ENCODE measurements at places on chromosomes 11 and 22.

- DNase-seq = no peak
These were observed 1137.9 kb downstream of the LRRC4C start for GRCh38 chr11:40321537-40321936.

- no peak for DNase-seq
These were observed 60.0 kb upstream of the NECTIN1 start for GRCh38 chr11:119788911-119789560.

GRCh38 chr11:16367252-16367651 is 10.9 kb upstream of the SOX6 start:
- DNase-seq = no peak

- DNase-seq = peak; percentile 63
These were observed 101.8 kb downstream of the USP35 start for GRCh38 chr11:78290293-78291176.
